ENCODE measurements at places on chromosomes 2 and 18.

GRCh38 chr18:64233851-64234250 is 85.0 kb upstream of the LINC00305 start:
- no peak for DNase-seq

DNA sequence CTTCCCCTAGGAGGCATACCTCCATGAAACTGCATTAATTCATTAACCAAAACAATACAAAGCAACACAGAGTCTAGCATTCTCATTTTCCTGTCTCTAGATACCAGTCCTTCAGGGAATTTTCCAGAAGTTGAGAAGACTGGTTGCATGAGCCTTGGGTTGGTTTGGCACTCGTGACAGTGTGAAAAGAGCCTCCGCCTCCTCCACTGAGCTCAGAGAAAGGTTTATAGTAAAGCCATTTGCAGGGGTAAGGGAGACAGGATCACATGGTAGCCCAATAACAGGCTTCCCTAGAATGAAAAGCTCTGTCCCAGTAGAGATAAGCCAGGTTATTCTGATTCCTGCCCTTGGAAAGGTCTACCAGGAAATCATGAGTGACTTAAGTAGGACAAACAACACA is 9.7 kb upstream of the TMEM247 start:
- no peak for DNase-seq

- no peak for DNase-seq
Observed at GRCh38 chr2:103213028-103213542, 451.3 kb downstream of the TMEM182 start.

GRCh38 chr18:59488899-59489298 is 129.8 kb upstream of the LMAN1 start:
- no peak for DNase-seq

- DNase-seq = no peak
Observed at GRCh38 chr2:2260696-2261268, 70.3 kb downstream of the MYT1L start.

GRCh38 chr18:51447351-51448342 is 250.2 kb upstream of the MEX3C start:
- DNase-seq = no peak

DNA sequence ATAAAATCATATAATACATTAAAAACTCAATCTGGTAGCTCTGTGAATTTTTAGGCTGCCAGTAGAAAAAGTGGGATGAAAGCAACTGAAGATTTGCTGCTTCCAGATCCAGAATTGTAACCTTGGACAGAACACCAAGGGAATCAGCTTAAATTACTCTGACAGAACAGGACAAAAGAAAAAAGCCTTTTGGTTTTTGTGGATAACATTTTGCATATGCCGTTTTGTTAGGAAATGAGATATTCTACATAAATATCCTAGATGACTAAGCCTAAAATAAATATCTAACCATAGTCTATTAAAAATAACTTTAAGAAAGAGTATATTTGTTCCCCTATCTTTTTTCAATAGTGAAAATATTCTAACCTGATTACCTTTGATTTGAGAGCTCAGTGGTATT is 148.7 kb upstream of the DOCK10 start:
- DNase-seq = peak; percentile 8

GRCh38 chr2:56108806-56109205 is 75.0 kb upstream of the CCDC85A start:
- no peak for DNase-seq

DNA sequence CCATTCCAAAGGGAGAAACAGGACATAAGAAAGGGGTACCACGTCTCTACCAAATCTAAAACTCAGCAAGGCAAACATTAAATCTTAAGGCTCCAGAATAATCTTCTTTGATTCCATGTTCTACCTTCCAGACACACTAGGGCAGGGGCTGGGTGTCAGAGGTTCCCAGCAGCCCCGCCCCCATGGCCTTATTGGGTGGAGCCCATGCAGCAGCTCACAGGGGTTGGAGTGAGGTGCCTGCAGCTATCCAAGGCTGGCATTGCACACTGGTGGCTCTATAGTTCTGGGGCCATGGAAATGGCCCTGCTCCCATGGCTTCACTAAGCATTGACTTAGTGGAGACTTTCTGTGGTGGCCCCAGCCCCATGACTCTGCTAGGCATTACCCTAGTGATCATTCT is 14.9 kb upstream of the OSR1 start:
- DNase-seq = no peak

DNA sequence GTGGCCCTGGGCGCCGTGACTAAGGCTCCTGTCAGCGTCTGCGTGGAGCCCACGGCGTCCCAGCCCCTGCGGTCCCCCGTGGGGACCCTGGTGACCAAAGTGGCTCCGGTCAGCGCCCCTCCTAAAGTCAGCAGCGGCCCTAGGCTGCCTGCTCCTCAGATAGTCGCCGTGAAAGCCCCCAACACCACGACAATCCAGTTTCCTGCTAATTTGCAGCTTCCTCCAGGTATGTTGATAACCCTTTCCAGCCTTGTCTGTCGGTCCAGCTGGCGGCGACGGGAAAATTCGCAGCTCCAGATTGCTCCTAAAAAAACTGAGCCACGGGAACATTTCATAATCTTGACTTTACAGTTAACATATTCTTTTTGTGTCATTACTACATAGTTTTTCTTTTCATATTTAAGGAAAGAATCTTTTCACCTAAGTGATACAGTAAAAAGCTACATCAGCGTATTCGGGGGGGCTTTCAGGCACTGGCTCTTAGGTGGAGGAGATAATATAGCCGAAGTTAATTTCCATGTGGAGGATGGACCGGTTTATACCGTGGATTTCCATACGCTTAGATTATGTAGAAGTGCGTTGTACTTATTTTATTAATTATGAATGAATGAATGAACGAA is 916 bp downstream of the TAF4B start:
- DNase-seq = no peak

- DNase-seq = no peak
Observed at GRCh38 chr18:23814991-23815614, 125.8 kb downstream of the LAMA3 start.

- no peak for DNase-seq
Observed at GRCh38 chr2:180983468-180984242, 3.2 kb downstream of the UBE2E3 start.

DNA sequence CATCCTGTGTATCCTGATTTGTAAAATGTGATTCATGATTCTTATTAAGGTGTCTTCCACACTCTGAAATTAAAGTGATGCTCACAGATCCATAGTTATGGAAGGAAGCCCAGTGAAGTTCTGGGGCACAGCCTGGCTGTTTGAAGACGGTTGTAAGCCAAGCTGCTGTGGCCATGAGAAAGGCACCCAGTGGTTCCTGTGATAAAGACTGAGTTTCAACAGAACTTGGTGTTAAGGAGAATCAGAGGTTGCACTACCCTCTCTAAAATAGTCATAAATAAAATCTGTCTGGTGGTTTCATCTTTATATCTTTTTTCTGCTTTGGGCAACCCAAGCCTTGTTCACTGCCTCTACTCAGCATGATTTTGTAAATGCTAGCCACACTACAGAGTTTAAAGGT is 32.2 kb upstream of the SPOPL start:
- no peak for DNase-seq

- DNase-seq = peak; percentile 32
Observed at GRCh38 chr2:101823347-101823791, 125.9 kb downstream of the MAP4K4 start.

- DNase-seq = peak; percentile 43
Observed at GRCh38 chr2:99707592-99707991, 217.8 kb upstream of the REV1 start.

- no peak for DNase-seq
Observed at GRCh38 chr2:188978291-188979081, 4.3 kb downstream of the COL3A1 start.

DNA sequence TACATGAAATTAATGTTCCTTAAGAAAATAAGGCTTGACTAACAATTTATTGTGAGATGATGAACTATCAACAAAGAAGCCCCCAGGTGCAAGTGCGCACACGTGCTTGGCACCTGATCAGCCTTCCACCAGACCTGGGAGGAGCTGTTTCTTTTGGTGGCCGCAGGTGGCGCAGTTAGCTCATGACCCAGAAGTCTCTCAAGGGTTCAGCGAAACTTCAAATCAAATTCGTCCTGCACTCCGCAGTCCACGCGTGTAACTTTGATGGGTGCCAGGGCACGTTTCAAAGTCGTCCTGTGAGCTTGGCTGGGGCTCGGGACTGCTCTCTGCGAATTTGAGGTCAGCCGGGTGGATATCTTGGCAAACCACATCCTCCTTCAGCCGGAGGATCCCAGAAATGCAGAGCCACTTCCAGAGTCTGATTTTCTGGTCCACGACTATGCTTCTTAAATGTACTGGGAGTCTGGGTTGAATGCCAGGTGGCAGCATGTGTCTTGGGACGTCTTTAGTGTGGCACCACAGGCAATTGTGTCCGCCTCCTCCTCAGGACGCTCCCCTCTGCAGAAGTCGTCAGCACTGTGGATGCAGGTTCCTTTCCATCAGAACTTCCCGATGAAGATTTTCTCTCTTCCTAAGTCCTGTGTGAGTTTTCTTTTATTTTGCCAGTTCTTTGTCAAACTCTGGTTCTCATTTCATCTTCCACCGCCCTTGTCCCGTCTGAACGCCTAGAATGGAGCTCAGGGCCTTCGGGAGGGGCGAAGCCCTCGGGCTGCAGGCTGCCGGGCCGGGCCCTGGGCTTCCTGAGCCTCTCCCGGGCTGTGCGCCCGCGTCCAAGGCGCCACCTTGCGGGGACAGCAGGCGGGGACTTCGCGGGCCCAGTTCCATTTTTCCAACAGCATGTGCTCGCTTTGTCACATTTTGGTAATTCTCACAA is 61.3 kb upstream of the RAPGEF4 start:
- DNase-seq = no peak

DNA sequence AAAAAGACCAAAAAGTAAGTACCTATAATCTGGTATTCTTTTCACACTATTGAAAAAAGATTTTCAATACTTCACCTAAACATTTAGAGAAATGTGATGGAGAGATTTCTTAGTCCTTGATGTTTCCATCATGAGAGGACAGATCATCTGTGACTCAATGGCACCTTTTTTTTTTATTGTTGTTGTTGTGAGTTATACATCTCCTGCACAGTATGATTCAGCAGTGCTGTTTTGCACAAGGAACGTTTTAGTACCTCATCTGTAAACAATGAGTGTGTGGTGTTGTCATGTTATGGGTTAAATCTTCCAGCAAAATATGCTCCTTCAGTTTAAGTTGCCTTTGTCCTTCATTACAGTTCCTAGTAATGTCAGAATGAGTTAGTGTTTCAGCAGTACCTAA is 2.2 kb downstream of the KIAA1328 start:
- no peak for DNase-seq

- DNase-seq = no peak
Observed at GRCh38 chr2:54572636-54573536, 116.8 kb downstream of the SPTBN1 start.

- no peak for DNase-seq
Observed at GRCh38 chr2:241218131-241219029, 29.9 kb downstream of the ANO7 start.

DNA sequence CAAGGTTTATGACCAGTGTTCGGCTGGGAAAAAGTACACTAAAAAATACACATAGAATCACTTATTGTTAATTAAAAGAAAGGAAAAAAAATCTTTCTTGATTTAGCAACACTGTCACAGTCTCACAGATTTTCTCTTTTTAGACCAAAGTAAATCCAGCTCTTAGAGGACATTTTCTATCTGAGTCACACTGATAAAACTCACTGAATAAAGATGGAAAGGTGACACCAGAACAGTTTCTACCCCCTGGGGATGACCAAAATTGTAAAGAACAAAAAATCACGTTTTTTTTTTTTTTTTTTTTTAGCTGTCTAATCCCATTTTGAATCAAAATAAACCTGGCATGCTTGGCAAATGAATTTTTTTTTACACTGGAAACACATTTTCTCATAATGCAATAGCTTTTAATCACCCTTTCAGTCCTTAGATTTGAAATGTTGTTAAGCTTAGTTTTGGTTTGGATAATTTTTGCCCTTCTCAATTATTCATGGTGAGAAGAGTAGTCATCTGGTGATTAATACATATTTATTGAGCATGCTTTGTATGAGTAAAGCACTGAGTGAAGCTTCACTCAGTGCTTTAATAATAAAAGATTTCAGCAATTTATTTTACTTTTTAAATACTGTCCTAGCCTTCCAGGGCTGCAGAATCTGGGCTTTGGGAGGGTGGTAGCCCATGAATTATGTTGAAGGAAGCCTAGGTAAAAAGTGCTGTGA is 886.3 kb downstream of the SLC4A3 start:
- no peak for DNase-seq

DNA sequence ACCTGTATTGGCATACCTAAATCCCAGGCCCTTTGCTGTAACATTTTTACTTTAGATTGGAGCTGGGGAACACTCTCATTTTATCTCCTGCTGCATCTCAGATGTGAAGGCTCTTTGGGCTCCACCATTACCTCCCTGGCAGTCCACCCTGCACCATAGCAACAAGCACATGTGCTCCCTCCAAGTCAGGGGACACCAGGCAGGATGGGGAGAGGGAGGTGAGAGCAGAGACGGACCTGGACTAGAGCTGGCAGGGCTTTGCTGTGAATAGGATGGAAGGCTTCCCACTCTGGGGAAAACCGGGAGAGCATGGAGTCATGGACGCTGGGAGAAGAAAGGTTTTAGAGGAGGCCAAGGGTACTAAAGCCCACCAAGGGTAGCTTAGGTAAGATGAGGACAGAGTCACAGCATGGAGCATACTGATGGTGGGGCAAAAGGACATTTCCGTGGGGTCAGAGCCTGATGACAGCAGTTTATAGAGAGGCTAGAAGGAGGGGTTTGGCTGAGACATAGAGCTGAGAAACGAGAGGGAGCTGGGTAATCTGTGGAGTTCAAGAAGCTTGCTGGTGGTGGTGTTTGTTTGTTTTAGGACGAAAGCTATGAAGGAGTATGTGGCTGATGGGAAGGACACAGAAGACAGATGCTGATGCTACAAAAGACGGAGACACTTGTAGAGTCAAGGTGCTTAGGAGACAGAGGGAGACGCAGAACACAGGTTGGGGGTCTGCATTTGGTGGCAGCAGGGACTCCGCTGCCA is 134.8 kb downstream of the COL6A3 start:
- no peak for DNase-seq

GRCh38 chr2:55049043-55049820 is 1.0 kb downstream of the RTN4 start:
- DNase-seq = peak; percentile 52

DNA sequence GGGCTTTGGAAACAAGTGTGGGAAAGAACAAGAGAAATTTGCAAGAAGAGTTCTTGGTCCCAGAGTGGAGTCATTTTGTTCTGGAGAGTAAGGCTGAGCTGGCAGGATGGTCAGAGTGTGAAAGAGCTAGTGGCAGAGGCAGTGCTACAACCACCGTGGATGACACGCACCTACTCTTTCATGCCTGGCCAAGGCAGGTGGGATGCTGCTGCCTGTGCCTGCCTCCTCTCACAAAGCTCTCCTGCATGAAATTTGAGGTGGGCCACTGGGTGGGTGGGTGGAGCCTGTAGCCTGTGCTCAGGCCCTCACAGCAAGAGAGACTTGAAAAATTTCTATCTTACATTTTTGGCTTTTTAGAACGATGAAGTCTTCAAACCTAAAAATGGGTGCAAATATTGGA is 9.4 kb upstream of the INO80C start:
- DNase-seq = no peak

DNA sequence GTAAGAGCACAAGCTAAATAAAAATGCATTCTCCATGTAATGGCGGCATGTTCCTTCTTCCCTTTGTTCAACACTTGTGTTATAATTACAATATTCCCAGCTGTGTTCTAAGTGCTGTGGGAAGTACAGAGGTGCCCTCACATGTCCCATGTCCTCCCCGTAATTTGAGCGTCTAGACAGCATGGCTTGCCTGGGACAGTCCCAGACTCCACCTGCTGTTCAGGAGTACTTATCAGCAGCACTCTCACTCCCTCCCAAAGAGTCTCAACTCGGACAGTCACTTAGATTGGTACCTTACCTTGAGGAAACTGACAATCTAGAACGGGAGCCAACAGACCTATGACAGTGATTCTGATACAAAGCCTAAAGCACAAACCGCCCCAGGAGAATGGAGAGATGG is 370.5 kb downstream of the EIPR1 start:
- DNase-seq = no peak
